ENCODE measurements at places on chromosomes 6 and 20.
A peak's percentile ranks its signal among the peaks of the same experiment; 100 is the strongest.

- DNase-seq: no peak
These were observed 74.1 kb upstream of the PAK5 start for GRCh38 chr20:9912858-9913434.

- no peak for DNase-seq
These were observed 117.8 kb downstream of the SLC23A2 start for GRCh38 chr20:4883546-4883945.

GRCh38 chr6:147204843-147205311 is 660 bp downstream of the STXBP5 start:
- DNase-seq: no peak

DNA sequence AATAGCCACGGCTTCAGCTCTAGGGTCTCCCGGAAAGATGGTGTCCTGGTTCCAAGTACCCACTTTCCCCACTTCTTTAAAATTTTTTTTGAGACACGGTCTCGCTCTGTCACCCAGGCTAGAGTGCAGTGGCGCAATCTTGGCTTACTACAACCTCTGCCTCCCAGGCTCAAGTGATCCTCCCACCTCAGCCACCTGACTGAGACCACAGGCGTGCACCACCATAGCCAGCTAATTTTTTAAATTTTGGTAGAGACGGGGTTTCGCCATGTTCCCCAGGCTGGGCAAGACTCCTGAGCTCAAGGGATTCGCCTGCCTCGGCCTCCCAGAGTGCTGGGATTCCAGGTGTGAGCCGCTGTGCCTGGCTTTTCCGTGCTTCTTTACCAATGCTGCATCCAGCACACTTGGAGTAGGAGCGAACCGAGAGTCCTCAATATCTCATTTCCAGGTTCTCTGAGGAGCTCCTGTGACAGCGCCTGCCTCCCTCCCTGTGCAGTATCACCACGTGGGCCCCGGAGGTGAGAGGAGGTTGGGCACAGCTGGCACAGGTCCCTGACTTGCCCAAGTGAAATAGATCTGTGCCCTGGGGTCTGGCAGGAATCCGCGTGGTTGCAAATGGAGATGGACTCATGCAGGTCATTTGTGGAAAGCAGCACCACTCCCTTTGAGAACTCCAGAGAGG is 37.3 kb downstream of the EZR start:
- no peak for DNase-seq

GRCh38 chr20:9506964-9507369 is 7.4 kb upstream of the LAMP5 start:
- DNase-seq: no peak

GRCh38 chr6:117817992-117818391 is 89.1 kb upstream of the SLC35F1 start:
- DNase-seq: no peak

DNA sequence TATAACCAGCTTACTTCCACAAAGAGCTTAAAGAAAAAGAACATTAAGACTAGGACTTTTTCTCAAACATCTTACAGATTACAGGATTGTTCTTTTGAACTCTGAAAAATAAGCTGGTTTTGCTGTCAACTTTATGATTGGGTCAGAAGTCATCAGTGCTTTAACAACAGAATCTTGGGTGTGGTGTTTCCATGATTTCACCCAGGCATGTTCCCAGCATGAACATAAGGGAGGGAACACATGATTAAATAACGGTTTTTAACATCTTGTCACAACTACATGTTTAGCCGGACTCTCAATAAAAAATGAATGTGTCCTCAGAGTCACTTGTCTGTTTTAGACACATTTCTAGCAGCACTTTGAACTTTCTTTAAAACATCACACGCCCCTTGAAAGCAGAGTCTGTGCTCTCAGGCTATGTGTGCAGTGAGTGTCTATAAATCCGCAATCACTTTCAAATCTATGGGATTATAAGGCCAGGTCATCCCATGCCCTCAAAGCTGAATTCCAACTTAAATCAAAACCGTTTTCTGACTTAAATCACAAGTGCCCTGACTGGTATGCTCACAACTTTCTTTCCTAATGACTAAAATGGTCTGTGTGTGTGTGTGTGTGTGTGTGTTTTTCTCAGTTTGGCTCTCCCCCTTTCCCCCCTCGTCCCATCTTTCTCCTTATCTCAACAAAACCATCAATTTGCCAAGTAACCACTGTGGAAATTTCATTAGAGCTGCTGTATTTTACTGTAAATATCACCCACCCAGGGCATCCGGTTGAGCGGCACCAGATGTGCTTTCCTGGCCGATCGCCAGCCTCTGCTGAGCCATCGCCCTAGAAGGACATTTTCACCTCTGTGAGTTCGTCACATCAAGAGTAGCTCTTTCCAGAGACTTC is 216.8 kb upstream of the DTNBP1 start:
- DNase-seq: peak; percentile 75

- DNase-seq: no peak
These were observed 34.9 kb downstream of the SLC22A23 start for GRCh38 chr6:3421791-3422434.

DNA sequence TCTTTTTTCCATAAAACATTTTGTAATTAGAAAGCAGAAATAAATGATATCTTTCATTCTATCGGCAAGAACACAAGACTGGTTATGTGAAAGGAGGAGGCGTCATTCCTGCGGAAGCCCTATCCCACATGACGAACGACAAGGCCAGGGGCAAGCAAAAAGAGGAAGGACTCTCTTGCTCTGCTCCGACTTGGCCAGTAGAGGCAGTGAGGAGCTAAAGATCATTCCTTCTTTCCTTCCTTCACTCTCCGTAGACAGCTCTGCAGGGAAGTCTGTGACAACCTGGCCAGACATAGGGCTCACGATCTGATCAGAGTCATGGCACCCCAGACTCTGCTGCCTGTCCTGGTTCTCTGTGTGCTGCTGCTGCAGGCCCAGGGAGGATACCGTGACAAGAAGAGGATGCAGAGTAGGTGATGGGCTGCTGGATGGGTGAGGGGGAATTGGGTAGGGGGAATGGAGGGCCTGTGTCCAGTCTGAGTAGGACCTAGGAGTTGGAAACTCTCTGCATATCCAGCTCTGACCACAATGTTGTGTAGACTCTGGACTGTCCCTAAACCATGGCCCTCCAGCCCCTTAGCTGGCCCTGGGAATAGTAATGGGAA is at the start of gene WFDC10A:
Gene WFDC10A, plus strand, starts transcription at position 244 of the 605 bp plus-strand sequence. Its CDS starts 75 bp downstream, at position 319.
- DNase-seq: peak; percentile 7

- no peak for DNase-seq
These were observed 88.8 kb downstream of the MAP3K4 start for GRCh38 chr6:161080263-161080970.

GRCh38 chr6:168280899-168281245 is 38.7 kb downstream of the DACT2 start:
- no peak for DNase-seq

- DNase-seq: no peak
These were observed 340 bp upstream of the VARS2 start for GRCh38 chr6:30913721-30914075.

- no peak for DNase-seq
These were observed 41.8 kb downstream of the FARS2 start for GRCh38 chr6:5302995-5303622.

- DNase-seq: no peak
These were observed 841.1 kb upstream of the MANEA start for GRCh38 chr6:94736236-94736635.

DNA sequence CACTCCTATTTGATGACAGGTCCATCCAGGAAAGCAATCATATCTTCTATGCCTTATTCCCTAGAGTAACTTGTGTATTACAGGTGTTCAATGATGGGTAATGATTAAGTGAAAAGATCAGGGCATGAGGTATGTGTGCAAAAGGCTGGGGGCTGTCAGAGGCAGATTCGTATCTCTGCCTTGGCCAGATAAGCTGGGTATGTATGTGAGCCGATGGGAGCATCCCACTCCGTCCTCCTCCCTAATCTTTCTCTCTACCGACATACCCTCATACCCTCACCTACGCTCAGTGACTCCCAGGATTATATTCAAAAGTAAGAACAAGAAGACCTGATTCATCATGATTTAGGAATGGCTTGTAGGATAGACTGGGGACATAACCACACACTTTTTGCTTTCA is 238.7 kb downstream of the PLCB1 start:
- no peak for DNase-seq
